ENCODE measurements at places on chromosomes 1 and 21.

- no peak overlapping the region for H3K4me3 ChIP-seq
- no peak for DNase-seq
- peaks cover 5% of the 10 kb centered on the region for H3K4me1 ChIP-seq
- no peaks in the 10 kb centered on the region for H3K27me3 ChIP-seq
- peaks cover 12% of the 10 kb centered on the region for H3K36me3 ChIP-seq
Measured at GRCh38 chr1:97553971-97554370, 366.9 kb downstream of the DPYD start.

GRCh38 chr1:211975152-211975941, 60.0 kb downstream of the INTS7 start:
- H3K4me1 ChIP-seq = peaks cover 4% of the 10 kb centered on the region
- H3K27ac ChIP-seq = peak overlapping the region; percentile 34
- H3K36me3 ChIP-seq = peaks cover 9% of the 10 kb centered on the region
- no peak overlapping the region for H3K4me3 ChIP-seq
- DNase-seq = no peak
- H3K27me3 ChIP-seq = no peaks in the 10 kb centered on the region

DNA sequence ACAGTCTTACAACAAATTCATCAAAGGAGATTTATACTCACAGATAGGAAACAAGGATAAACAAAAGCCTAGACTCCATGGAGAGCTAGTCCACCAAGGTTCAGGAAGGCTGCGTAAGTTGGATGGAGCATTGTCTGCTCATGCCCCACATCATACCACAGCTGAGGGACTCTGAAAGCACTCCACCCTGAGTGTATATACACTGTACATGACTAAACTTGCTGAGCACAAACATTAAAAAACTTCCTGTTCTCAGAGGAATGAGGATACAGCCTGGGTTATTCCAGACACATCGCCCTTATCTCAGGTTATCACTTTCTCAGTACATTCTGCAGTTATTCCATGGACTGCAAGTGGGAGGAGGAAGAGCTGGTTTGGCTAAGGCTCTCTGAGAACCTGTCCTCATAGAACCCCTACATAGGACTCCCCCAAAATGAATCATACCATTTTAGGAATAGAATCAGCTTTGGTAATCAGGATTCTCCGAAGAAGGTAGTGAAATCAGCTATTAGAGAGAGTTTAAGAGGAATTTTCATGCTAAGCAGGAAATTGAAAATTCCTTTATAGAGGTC, 58.0 kb upstream of the PRMT6 start:
- no peak overlapping the region for H3K4me3 ChIP-seq
- H3K27me3 ChIP-seq = no peaks in the 10 kb centered on the region
- no peak for DNase-seq
- no peaks in the 10 kb centered on the region for H3K4me1 ChIP-seq
- H3K27ac ChIP-seq = no peak overlapping the region

DNA sequence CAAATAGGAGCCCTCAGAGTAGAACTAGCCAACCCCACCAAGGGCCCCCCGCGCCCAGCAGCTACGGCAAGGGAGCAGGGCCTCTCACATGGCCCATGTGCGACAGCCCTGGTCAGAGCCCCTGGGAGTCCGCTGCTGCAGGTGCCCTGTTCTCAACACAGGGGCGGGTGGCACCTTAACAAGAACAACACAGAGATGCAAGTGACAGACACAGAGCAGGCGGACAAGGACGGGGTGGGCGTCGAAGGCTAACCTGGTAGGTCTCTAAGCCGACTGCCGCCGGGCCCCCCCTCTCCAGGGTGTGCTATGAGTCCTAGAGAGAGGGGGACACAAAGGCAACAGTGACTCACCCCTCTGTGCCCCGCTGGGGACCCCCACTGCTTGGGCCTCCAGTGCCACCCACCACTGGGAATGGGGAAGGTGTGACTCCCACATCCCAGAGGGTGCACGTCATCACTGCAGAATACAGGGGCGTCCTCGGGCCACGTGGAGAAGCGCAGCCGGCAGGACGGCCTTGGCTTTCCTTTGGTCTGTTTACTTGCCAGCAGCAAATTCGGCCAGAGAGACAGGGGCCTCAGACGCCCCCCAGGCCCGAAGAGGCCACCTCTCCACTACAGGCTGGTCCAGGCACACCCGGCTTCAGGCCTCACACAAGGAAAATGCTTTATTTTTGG, 44.8 kb downstream of the PRDM15 start:
- H3K27ac ChIP-seq = peak overlapping the region; percentile 71
- peaks cover 3% of the 10 kb centered on the region for H3K36me3 ChIP-seq
- H3K4me3 ChIP-seq = no peak overlapping the region

DNA sequence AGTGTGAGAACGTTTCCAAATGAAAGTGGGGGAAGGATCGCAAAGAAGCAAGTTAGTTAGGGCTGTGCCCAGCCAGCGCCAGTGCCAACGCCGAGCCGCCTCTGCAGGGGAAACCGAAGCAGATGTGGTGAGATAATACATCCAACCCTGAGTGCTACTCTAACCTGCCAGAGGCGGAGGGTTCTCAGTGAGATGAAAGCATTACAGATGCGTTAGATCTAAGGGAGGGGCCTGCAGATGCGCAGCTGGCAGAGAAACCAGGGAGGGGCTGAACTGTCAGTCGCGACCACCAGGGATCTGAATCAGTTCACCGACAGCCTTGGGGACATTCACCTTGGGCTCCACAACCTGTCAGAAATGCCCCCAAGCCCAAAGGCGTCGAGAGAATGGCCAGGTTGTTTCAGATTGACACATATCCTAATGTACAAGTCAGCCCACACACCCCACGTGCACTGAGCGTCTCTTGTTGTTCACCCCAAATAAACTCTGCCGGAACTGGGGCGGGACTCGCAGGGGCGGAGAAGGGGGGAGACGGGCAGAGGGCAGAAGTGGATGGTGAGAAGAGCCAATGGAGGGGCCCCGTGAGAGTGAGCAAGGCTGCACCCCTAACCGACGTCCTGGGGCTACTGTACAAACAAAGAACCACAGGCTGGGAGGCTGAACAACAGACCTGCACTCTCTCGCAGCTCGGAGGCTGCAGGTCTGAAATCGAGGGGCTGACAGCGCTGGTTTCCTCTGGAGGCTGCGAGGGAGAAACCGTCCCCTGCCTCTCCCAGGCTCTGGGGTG, 8.7 kb upstream of the UMODL1 start:
- no peaks in the 10 kb centered on the region for H3K36me3 ChIP-seq
- peak overlapping the region; percentile 90 for H3K4me3 ChIP-seq
- no peaks in the 10 kb centered on the region for H3K27me3 ChIP-seq
- H3K27ac ChIP-seq = peak overlapping the region; percentile 96
- DNase-seq = peak; percentile 85

- peaks cover 3% of the 10 kb centered on the region for H3K36me3 ChIP-seq
- DNase-seq = no peak
- no peak overlapping the region for H3K4me3 ChIP-seq
- no peaks in the 10 kb centered on the region for H3K27me3 ChIP-seq
- H3K4me1 ChIP-seq = peaks cover 3% of the 10 kb centered on the region
- no peak overlapping the region for H3K27ac ChIP-seq
Measured at GRCh38 chr1:168045311-168045710, 91.4 kb downstream of the GPR161 start.

DNA sequence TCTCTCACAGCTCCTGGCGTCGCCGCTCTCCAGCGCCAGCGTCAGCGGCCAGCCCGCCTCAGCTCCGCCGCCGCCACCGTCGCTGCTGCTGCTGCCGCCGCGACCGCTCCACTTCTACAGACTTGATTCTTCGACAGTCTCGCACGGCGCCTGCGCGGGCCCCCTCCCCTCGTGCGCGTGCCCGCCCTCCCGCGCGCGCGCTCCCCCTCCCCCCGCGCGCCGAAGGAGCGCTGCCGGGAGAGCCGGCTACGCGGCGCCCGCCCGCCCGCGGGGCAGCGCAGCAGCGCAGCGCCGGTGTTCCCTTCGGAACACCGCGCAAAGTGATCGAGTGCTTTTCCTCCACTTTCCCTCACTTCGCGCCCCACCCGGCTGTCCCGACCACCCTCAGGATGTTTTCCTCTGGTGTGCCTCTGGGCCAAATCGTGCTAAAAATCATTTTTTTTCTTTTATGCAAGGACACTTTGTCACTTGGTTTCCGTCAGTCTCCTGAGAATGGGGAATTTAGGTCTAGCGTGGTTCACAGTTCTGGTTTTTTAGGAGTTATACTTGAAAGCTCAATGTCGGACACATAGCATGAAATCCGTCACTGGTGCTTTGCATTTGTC, at the start of gene IRF2BP2:
TSS of gene IRF2BP2 (minus strand) at position 118 of the 605 bp plus-strand sequence. CDS start 684 bp downstream, outside the sequence.
- DNase-seq = peak; percentile 81
- H3K27ac ChIP-seq = peak within 1 kb of the TSS; percentile 100
- no peaks in the 10 kb centered on the region for H3K27me3 ChIP-seq
- peaks cover 58% of the 10 kb centered on the region for H3K4me1 ChIP-seq

DNA sequence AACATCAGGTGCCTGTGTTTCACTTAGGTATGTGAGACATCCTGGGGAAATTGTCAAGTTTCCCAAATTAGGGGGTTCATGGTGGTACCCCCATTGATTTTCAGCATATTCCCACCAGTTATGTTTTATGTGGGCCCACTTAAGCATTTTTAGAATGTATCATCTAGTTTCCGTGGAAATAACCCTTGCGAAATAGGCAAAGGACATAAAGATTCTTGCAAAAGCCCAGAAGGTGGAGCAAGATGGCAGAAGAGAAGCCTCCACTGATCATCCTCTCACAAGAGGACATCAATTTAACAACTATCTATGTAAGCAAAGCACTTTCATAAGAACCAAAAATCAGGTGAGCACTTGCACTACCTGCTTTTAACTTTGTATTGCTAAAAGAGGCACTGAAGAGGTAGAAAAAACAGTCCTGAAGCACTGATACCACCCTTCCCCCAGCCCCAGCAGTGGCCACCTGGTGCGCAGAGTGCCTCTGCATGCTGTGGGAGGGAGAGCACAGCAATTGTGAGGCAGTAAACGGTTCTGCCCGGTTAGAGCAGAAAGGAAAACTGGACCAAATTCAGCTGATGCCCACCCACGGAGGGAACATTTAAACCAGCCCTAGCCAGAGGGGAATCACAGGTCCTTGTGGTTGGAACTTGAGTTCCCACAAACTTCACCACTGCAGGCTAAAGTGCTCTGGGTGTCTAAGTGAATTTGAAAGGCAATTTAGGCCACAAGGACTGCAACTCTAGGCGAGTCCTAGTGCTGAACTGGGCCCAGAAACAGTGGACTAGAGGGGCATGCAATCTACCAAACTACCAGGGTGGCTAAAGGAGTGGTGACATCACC, 23.2 kb downstream of the MCOLN2 start:
- H3K27ac ChIP-seq = no peak overlapping the region
- H3K27me3 ChIP-seq = no peaks in the 10 kb centered on the region
- no peak overlapping the region for H3K4me3 ChIP-seq
- no peak for DNase-seq
- peaks cover 24% of the 10 kb centered on the region for H3K4me1 ChIP-seq

GRCh38 chr1:157137408-157138219, 581 bp downstream of the ETV3 start:
- H3K36me3 ChIP-seq = peaks cover 9% of the 10 kb centered on the region
- peaks cover 59% of the 10 kb centered on the region for H3K4me1 ChIP-seq
- H3K4me3 ChIP-seq = peak overlapping the region; percentile 96
- no peaks in the 10 kb centered on the region for H3K27me3 ChIP-seq

DNA sequence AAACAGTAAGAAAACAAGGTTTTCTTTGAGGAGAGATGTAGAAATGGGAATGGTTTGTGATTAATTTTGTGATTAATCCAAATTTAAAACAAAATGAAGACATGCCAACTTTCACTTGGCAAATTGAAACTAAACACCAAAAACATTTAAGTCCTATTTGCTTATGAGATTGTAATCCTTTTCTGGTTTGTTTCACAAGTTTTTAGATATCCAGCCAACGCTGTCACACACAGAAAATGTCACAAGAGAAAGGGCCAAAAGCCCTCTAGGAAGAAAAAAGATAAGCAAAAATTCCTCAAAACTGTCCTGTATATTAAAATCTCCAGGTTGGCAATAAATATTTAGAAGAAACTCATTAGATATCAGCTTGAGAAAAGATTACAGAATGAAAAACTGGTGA, 2.5 kb downstream of the USH2A start:
- no peaks in the 10 kb centered on the region for H3K27me3 ChIP-seq
- no peak overlapping the region for H3K27ac ChIP-seq
- H3K4me3 ChIP-seq = no peak overlapping the region
- no peak for DNase-seq
- no peaks in the 10 kb centered on the region for H3K36me3 ChIP-seq
- H3K4me1 ChIP-seq = no peaks in the 10 kb centered on the region

DNA sequence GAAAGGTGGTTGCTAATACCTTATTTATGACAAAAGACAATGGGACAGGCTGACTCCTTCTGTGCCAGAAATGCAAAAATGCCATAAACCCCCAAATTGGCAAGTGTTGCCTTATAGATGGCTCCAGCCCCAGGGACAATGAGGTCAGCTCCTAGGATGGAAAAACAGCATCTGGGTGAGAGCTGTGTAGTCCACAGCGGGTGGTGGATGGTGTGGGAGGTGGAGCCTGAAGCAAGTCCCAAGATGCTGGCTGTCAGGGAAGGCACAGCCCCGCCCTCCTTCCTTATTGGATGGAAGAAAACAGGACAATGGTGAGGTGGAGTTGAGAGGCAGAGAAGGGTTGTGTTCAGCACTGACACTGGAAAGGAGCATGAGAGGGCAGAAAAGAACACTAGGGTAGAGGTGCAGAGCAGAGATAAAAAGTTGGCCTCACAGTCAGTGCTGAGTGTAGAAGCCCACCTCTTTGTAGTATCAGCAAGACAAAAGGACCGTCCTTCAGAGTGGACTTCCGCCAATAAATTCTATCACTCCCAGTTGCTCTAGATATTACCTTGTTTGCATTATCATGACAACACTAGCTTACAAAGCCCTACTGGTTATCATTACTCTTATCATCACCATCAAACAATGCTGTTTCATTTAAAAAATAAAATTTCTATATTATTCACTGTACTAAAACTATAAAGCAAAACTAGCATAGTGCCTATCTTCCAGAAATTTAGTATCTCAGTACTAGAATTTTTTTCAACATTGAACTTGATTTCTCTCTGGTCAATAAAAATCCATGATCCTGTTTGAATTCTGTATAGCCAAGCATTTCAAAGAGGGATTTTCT, 3.7 kb upstream of the SDE2 start:
- H3K4me1 ChIP-seq = peaks cover 27% of the 10 kb centered on the region
- H3K27me3 ChIP-seq = no peaks in the 10 kb centered on the region
- H3K36me3 ChIP-seq = peaks cover 3% of the 10 kb centered on the region
- peak overlapping the region; percentile 26 for H3K4me3 ChIP-seq

DNA sequence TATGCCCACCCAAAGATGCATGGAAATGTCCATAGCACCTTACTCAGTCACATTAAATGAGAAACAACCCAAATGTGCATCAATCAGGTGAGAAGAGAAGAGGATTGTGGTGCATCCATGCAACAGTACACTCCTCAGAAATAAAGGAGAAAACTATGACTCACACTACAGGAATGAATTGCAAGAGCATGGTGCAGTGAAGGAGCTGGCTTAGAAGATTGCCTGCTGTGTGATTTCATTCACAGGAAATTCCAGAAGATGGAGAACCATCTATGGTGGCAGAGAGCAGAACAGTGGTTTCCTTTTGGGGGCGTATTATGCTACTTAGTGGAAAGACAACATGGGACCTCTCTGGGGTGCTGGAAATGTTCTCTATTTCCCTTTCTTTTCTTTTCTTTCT, 278.6 kb upstream of the AJAP1 start:
- DNase-seq = no peak
- no peak overlapping the region for H3K27ac ChIP-seq
- no peaks in the 10 kb centered on the region for H3K36me3 ChIP-seq
- H3K4me3 ChIP-seq = no peak overlapping the region
- H3K4me1 ChIP-seq = no peaks in the 10 kb centered on the region
- H3K27me3 ChIP-seq = no peaks in the 10 kb centered on the region

Data from T-helper 17 cell (primary cell).